ENCODE measurements at places on chromosomes 16 and 17. TPM values are rescaled to one million over a fixed set of nuclear protein-coding genes. Genes with fewer than 3 reads are reported as not detected.

GRCh38 chr16:30053376-30054015, 12.1 kb upstream of the ALDOA start:
- no peak for DNase-seq

GRCh38 chr17:82931699-82932517, 92.1 kb upstream of the ZNF750 start:
- DNase-seq: no peak

- DNase-seq: no peak
Measured at GRCh38 chr17:4204710-4205173, 59.0 kb downstream of the ANKFY1 start.

- peak; percentile 81 for DNase-seq
Measured at GRCh38 chr17:40909351-40909750, 24.3 kb upstream of the KRT20 start.

- DNase-seq: no peak
Measured at GRCh38 chr16:23679274-23679985, 741 bp downstream of the PLK1 start.

HES7 gene
- not detected for total RNA-seq

TBC1D3D gene
- 3.0 TPM for total RNA-seq

TMC5 gene
- 0.32 TPM for total RNA-seq

CIBAR2 gene
- total RNA-seq: not detected
